ENCODE measurements at places on chromosomes 13 and 19.

DNA sequence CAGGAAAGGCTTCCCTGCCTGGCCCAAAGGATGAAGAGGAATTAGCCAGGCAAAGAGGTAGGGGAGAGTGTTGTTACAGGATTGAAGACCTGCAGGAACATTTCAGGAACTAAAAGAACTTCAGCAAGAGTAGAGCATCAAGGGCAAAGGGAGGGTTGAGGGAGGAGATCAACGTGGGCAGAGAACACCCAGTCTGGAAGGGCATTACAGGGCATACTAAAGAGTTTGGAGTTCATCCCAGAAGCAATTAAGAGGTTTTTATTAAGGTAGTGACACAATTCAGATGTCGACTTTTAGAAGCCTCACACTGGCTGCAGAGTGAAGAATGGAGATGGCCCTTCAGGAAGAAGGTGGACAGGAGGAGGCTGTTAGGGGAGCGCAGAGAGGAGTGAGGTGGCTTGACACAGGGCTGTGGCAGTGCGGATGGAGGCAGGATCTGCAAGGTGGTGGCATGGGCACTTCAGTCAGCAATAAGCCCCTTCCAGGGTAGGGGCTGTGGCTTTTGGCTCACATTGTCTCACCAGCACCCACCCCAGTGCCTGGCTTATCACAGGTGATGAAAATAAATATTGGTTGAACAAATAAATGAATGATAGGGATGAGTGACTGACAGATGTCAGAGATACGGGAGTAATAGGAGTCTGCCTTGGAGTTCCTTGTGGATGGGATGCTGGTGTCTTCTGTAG lies 24.9 kb downstream of the TEX26 start:
- no peak for DNase-seq

DNA sequence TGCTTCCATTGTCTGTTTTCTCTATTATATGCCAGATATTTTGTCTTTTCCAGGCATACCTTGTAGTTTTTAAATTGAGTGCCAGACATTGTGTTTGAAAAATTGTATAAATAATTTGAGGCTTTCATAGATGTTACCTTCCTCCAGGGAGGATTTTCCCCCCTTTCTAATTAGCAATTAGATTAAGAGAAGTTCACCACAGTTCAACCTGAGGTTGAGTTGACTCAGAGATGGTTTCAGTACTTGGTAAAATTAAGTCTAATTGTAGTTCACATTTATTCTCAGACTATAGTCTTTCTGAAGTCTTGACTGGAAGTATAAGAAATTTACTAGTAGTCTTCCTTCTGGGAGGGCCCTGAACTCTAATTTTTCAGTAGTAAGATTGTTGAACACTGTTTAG lies 104.1 kb upstream of the SCEL start:
- DNase-seq: no peak

DNA sequence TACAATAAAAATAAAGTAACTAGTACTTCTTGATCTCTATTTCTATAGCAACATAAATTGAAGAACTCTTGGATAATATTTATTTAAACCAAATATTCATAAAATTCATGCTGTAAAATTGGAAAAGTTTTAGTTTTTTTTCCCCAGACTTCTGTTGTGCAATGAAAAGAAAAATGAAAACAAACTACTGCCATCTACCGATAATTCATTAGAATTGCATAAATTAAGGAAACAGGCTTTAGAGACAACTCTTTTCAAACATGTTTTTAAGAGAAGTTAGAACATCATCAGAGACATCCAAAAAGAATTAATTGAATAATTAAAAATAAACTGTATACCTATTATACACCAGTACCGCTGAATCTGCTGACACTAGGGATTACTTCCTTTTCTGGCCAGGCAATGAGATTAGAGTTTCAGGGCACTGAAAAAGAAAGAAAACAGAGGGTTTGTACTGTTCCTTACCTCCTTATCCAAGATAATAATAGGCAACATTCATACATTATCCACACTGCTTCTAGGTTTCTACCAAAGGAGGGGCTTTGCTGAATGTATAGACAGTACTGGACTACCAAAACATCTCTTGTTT lies 4.9 kb downstream of the CCDC122 start:
- no peak for DNase-seq

DNA sequence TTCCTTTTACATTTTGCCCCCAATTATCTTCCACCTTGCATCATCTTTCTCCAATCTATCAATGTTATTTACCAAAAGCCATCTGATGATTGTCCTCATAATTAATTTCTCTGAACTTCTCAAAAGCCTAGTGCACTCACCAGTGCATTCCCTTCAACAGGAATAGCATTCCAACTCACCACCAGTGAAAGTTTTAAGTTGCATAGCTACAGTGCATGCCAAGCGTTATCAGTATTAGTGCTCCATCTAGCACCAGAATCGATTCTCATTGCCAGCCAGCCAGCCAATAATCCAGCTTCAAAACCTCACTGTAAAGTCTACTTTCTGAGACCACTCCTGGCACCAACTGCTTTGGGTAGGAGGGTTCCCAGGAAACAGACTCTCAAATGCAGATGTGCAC lies 7.4 kb downstream of the MYCBP2 start:
- DNase-seq: no peak

- DNase-seq: no peak
Measured at GRCh38 chr19:52070496-52070895, 21.9 kb upstream of the ZNF432 start.

GRCh38 chr19:13850910-13851733 lies 25.8 kb upstream of the NANOS3 start:
- DNase-seq: no peak

- DNase-seq: no peak
Measured at GRCh38 chr13:97911311-97912138, 42.0 kb upstream of the IPO5 start.

DNA sequence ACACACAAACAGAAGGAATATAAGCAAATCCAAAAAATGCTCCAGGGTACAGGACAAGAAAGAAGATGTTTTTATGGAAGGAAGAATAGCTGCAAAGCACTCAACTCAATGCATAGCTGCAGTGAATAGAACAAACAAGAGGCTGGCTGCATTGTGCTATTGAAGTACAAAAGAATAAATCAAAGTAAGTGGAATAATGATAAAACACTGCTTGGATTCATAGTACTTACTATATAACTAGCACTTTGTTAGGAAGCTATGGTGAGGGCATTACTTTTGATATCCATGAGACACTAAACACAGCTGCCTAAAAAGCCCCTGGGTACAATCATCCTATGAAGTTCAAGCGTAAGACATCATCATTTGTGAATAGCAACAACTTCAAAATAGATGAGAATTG lies 350.1 kb downstream of the PCDH9 start:
- no peak for DNase-seq

Data from activated T-helper 1 cell treated with anti-CD3 and anti-CD28 coated beads, Interleukin-12 subunit alpha, Interleukin-12 subunit beta, Interleukin-2, Interleukin-4 antibody, amounts not matched to agents 30 ng/mL and 10 ng/mL and 1 ng/mL, durations not matched to agents 14 hours and 24 hours and 36 hours (primary cell).